Astrocyte of the cerebellum (primary cell): ENCODE measurements at places on chromosomes 4 and X.

DNA sequence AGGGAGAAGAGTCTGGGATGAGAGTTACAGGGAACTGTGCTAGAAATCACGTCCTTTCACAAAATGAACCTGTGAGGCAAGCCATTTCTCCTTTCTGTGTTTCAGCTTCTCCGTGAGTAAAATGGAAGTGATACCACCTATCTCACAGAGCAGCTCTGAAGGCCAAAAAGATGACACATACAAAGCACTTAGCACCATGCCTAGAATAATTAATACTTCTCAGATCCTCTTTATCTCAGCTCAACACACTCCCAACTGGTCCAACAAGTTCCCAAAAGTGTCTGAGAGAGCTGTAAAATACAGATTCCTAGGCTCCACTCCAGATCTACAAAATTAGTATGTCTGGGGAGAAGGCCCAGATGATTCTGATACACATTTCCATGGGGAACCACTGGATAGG, 38.3 kb downstream of the LHFPL1 start:
- no peak for DNase-seq

DNA sequence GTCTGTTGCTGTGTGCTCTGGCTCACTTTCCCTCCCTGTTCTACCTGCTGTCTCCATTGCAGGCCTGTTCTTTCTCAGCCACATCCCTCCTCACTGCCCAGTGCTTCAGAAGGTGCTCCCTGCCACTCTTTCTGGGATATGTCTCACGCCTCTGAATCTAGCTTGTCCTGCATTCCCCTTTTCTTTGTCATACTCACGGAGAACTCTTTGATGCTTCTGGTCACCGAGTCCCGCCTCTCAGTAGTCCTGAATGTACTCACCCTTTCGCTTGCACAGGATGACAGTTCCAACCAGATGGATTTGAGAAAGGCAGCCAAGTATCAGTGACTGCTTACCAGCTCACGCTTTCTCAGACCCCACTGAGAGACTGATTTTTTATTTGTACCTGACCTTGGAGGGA, 65.2 kb upstream of the TLR2 start:
- no peak for DNase-seq

GRCh38 chr4:36304138-36304681, 22.8 kb downstream of the DTHD1 start:
- DNase-seq = no peak

DNA sequence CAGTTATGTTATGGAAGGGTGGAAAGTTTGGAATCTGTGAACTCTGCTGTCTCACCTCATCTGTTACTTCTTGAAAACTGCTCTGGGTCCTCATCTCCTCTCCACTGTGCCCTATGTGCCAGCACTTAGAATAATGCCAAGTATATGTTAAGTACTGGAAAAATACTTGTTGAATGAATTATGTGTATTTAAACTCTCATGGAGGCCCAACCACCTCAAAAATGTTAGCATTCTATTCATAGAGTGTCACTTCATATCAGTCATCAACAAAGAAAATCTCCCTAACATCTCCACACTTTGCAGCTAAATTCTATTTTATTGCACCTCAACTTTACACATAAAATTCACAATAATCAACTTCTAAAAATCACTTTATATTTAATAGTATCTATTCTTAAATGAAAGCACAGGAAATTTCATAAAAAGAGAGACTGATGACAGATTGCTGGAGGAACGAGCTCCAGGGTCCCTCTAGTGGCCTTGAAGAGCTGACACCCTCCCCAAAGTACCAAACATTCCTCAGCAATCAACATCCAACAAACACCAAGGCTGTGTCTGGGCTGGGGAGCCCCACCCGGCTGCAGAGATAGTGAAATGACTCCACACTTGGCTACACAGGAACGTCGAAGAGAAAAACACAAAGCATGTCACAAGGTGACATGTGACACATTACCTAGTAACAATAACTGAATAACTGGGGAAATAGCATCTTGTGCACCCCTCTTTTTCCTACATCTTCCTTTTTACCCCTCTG, 45.8 kb downstream of the SLC39A8 start:
- peak; percentile 19 for DNase-seq

DNA sequence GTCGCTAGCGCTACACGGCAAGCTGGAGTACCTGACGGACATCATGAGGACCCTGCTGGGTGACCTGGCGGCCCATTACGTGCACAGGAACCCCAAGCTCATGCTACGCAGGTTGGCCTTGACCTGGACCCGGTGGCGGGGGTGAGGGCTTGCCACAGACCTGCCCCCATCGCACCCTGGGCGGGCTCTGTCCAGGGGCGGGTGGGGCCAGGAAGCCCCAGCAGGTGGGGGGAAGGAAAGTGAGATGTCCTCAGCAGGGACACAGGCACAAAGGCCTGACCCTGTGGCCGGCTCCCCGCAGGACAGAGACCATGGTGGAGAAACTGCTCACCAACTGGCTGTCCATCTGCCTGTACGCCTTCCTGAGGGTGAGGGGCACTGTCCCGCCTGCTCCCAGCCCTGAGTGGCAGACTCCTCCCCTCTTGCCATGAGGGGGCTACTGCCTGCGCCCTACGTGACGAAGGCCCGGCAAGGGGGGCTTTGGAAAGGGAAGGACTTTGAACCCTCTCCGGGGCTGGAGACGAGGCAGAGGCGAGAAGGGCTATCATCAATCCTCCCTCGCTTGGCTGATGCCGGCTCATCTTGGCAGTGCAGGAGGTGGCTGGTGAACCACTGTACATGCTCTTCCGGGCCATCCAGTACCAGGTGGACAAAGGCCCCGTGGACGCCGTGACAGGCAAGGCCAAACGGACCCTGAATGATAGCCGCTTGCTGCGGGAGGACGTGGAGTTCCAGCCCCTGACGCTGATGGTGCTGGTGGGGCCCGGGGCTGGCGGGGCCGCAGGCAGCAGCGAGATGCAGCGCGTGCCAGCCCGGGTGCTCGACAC, 5.3 kb upstream of the SRPK3 start:
- DNase-seq = no peak

GRCh38 chr4:185774131-185774653, 37.8 kb downstream of the SORBS2 start:
- DNase-seq = no peak

DNA sequence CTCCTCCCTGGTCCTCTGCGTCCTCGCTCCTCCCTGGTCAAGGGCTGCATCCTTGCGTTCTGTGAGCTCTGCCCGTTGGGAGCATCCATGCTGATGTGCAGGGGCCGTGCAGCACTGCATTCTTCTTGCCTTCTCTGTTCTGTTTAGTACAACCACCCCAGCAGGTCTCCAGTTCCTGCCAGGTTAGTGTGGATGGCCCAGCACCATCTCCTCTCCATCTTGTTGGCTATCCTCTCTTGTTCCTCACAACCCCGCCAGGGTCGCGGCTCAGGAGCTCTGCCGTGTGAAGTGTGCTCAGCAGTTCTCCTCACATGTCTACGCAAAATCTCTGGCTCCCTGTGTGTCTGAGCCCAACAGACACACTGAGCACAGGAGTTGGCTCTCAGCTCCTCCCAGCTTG, 10.4 kb upstream of the MAEA start:
- DNase-seq = no peak

GRCh38 chr4:41362621-41363383, 106.1 kb downstream of the UCHL1 start:
- no peak for DNase-seq

DNA sequence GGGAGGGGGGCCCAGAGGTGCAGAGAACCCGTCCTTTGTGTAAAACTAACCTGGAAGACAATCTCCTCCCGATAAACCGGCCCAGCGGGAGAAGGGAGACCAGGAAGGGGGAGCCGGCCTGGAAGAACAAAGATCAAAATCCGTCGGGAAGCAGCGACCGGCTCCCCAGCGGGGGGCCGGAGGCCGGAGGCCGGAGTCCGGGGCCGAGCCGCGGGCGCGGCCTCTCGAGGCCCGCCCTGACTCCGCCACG, 552 bp downstream of the ZDHHC9 start:
- DNase-seq = no peak
